Caki2 (cell line): ENCODE measurements at places on chromosomes 12 and 14. TPM values are rescaled to one million over a fixed set of nuclear protein-coding genes. Genes with fewer than 3 reads are reported as not detected.
A peak's percentile ranks its signal among the peaks of the same experiment; 100 is the strongest.

The LRRC23 gene
- 25.4 and 37.8 TPM in 2 replicates for total RNA-seq

The PRR4 gene
- not detected in 2 replicates for total RNA-seq

The OR4E2 gene
- total RNA-seq = not detected in 2 replicates

DNA sequence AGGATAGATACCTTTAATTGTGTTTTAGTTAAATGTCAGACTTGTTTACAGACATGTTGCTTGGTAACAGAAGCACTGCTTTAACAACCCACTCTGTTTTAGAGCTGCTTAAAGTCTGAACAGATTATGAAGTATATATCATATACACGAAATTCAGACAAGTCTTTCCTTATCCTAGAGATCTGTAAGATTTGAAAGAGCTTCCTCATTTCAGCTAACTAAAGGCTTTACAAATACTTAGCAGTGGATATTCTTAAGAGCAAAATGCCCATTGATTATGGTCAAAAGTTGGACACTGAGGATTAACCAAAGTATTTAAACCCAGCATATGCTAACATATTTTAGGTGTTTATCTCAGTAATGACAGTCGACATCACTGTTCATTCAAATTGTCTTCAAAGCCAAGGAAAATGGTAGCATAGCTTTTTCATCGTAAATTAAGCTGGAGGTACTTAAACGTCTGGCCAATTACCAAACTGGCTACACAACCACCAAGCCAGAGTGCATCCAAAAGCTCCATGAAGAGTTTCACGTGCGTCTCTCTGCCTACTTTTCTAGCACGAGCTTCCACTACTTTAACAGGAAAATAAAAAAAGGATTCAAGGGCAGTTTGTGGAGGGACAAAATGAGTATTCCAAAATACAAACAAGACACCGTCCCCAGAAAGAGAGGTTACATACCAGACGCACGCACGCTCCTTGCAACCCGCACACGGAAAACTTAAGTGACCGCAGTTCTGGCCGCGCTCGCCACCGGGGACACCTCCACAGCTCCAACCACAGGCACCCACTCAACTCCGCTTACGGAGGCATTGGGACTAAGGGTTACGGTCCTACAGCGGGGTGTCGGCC lies 565 bp downstream of the CEP83 start:
- no peak for DNase-seq

DNA sequence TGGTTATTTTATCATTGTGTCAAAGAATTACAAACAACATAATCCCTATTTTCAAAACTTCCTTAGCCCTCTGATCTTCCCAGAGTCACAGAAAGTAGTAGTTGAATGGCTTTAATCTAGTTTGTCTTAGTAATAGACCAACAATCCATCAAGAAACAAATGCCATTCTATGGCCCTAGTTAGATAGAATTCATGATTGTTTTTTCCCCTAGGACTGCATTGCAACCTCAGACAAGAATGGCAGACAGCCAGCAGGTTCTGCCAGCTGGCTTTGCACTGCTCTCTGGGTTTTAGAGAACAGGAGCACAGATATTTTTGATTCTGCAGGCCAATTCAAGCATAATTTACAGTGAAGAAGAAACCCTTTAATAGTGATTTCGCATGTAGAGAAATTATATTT lies 33.8 kb downstream of the SYT1 start:
- DNase-seq = no peak

GRCh38 chr14:91893669-91894068 lies 26.3 kb upstream of the TC2N start:
- DNase-seq = no peak

GRCh38 chr14:36238666-36239363 lies 62.3 kb upstream of the PTCSC3 start:
- DNase-seq = peak; percentile 13

GRCh38 chr14:49971156-49972130 lies 78.6 kb downstream of the ARF6 start:
- DNase-seq = no peak

The LALBA gene
- not detected in 2 replicates for total RNA-seq

GRCh38 chr12:108099778-108100489 lies 29.2 kb upstream of the WSCD2 start:
- peak; percentile 59 for DNase-seq

GRCh38 chr14:88823968-88824313 lies 510 bp upstream of the TTC8 start:
- DNase-seq = no peak

DNA sequence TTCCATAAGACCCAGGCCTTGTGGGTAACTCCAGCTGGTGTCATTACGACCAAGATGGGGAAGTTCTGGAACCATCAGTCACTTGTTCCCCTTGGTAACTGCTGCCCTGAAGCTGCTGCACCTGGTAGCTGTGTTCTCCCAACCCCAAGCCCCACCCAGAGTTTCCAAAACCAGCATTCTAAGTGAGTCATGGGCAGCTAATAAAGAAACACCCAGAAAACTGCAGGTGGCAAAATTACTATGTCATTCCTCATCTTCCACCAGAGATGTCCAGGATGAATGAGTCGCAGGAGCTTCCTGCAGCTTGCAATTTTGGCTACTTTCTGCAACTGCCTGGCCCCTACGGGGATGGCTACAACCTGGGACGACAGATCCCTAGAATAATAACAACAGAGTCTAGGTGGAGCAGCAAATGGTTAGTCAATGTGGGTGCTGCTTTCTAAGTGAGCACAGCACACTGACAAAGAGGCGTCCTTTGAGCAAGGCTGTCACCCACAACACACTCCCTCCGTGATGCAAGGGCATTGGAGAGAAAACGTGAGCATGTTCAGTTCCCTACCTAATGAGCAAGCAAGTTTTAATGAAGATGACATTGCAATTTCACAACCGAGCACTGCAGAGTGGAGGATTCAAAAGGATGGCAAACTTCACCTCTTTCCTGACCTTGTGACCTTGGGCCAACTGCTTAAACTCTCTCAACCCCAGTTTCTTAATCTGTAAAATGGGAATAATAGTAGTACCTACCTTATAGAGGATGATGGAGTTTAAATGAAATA lies 301.4 kb upstream of the NOS1 start:
- peak; percentile 62 for DNase-seq

The KRT77 gene
- total RNA-seq = not detected in 2 replicates

- peak; percentile 59 for DNase-seq
Observed at GRCh38 chr12:122422730-122423257, 325 bp upstream of the CLIP1 start.

The VDR gene
- total RNA-seq = 0.14 and 0.55 TPM in 2 replicates

GRCh38 chr14:23013054-23013748 lies 3.3 kb upstream of the C14orf93 start:
- no peak for DNase-seq

The C14orf132 gene
- 1.3 and 2.6 TPM in 2 replicates for total RNA-seq

DNA sequence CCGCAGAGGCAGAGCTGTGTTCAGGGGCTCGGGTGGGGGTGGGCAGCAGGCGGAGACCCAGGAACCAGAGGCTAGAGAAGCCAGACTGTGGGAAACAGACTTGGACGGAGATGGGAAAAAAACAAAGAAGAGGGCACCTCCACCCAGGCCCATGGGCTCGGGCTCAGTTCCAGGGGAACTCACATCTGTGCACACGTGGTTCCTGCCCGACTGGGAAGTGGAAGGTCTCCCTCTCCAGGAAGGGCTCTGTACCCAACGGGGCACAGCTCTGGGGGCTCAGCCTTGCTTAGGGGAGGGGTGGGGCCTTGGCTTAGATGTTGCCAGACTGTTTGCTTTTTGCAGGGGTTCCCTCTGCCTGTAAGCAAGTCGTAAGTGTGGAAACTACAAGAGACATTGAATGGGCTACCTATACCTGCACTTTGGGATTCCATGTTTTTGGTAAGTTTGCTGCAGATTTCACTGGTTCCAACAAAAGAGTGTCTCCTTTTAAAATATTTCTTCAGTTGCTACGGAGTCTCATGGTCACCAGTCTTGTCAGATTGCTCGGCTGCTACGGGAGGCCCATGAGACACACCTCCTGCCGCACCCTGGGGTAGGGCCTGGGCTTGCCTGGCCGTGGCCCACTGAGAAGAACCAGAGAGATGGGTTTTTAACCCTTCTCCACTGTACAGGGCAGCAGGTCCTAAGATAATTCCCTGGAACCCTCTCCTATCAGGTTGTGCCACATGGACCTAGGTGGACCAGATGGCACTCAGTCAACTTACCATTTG lies 127.6 kb upstream of the EVL start:
- no peak for DNase-seq

DNA sequence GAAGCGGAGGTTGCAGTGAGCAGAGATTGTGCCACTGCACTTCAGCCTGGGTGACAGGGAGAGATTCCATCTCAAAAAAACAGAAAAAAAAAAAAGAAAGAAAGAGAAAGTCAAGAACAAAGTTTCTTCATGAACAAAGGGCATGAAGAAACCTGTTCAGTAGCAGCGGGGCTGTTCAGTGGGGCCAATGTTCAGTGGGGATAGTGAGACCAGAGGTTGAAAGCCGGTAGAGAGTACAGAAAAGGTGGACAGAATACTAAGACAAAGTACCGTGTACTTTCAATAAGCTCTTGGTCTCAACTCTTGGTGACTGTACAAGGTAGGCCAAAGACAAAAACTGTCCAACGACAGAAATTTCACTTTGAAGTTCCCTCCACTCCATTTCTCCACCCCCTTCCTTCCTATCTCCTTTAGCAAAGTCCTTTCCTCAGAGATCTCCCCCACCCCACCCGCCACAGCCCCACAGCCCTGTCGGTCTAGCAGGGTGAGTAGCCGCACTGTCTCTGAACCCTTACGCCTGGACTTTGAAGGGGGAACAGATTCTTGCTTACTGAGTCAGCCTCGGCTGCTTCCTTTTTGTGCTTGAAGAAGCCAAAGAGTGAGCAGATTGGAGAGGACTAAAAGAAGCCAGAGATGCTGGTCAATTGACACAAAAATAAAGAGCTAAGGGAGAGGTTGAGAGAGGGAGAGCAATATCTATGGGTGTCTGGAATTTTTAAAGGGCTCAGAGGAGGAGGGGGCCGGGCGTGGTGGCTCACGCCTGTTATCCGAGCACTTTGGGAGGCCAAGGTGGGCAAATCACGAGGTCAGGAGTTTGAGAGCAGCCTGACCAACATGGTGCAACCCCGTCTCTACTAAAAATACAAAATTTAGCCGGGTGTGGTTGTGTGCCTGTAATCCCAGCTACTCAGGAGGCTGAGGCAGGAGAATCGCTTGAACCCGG lies 44.2 kb upstream of the FOS start:
- DNase-seq = no peak

- DNase-seq = no peak
Observed at GRCh38 chr12:132458846-132459641, 30.9 kb upstream of the FBRSL1 start.

DNA sequence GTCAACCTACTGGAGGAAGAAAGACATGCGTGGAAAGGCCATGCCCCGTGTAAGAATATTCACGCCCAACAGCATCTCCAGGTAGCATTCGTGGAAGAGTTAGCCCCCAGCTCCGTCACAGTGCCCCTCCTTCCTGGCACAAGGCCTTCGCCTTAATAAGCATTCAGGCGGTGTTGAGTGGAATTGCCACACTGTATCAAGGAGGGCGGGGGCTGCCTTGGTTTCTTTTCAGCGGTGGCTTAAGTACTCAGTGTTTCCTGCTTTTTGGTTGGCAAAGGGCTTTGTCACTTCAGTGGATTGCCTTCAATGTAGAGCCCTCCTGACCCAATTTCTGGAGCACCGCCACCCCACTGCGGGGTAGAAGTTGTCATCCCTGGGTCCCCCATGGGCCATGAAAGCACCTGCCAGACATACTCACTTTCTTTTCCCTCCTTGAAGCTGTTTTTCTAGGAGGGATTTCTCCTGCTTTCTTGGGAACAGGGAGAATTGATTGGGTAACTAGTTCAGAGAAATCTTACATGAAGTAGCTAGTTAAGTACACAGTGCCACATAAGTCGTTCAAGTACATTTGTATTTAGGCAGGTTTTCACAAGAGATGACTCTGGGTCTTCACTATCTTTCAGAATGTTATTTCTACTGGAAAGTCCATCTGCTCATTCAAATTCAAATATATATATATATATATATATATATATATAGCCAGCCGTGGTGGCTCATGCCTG lies 65.5 kb upstream of the STON2 start:
- no peak for DNase-seq

GRCh38 chr12:81863406-81863805 lies 104.3 kb upstream of the PPFIA2 start:
- DNase-seq = peak; percentile 79

DNA sequence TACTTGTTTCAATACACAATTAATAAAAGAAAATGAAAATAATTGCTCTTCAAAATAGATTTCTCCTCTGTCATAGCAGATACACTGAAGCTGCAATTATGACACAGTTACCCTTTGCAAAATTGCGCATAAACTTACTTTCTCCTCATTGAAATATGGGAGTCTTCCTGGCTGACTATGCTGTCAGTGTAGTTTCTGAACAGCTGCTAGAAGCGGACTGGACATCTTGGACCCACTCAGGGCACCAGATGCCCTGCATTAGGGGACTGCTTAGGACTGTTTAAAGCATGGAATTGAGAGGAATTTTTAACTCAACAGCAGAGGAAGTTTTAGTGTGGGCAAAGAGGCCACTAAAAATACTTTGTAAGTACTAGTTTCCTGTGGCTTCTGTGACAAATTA lies 454.9 kb downstream of the ATP23 start:
- no peak for DNase-seq

DNA sequence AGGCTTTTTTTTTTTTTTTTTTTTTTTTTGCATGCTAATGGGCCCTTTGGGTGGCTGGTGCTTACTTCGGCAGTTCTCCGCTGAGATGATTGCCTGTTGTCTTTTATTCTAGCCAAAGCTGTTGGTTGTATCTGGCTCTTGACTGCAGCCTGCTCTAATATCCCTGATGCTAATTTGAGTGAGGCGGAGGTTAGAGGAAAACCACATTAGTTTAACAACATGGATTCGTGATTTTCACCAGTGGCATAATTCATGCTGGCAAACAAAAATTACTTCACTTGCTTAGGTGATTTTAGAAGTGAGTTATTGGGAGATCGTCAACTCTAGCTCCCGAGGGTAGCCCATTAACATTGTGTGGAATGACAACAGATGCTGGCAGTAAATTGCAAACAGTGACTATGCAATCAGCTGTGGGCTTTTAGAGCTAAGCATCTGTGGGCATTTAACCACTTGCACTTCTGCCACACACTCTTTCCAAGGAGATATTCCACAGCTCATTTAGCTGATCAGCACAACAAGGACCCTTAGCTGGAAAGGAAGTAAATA lies 97.6 kb upstream of the ZDHHC17 start:
- no peak for DNase-seq

GRCh38 chr12:114018669-114019068 lies 52.5 kb upstream of the RBM19 start:
- DNase-seq = no peak

- DNase-seq = no peak
Observed at GRCh38 chr12:11734580-11735180, 85.2 kb downstream of the ETV6 start.

GRCh38 chr12:6181583-6182278 lies 18.5 kb upstream of the CD9 start:
- no peak for DNase-seq

The UBE2N gene
- total RNA-seq = 32.5 and 53.2 TPM in 2 replicates
